ENCODE measurements at places on chromosomes 16 and 17. TPM values are rescaled to one million over a fixed set of nuclear protein-coding genes. Genes with fewer than 3 reads are reported as not detected.

The KRT12 gene
- not detected for total RNA-seq

The ABCA9 gene
- total RNA-seq: 24.4 TPM

GRCh38 chr17:66472123-66472522 is 169.7 kb downstream of the PRKCA start:
- no peak for DNase-seq

GRCh38 chr17:79255456-79255855 is 180.8 kb downstream of the ENGASE start:
- DNase-seq: no peak

- DNase-seq: no peak
These were observed 9.1 kb upstream of the CEP295NL start for GRCh38 chr17:78912082-78912481.

DNA sequence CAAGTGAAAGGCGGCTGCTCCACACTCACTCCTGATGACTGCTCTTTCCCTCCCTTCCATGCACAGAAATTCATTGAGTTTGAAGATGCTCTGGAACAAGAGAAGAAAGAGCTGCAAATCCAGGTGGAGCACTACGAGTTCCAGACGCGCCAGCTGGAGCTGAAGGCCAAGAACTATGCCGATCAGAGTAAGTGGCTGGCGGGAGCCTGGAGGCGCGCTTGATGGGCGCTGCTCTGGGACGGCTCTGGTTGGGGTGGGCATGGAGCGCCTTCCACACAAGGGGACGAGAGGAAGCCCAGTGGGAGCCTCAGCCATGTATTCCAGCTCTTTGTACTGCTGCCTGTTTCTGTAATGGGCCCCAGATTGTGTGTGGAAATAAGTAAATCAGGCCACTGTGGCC is 18.5 kb downstream of the MAPK8IP3 start:
- no peak for DNase-seq

GRCh38 chr17:37492167-37492566 is 2.5 kb downstream of the DUSP14 start:
- no peak for DNase-seq

- DNase-seq: no peak
These were observed 280.4 kb downstream of the SNX29 start for GRCh38 chr16:12256921-12257320.

GRCh38 chr16:11711662-11712061 is 31.0 kb downstream of the TXNDC11 start:
- DNase-seq: no peak

The NMRAL1 gene
- 27.7 TPM for total RNA-seq

- DNase-seq: no peak
These were observed 23.9 kb upstream of the TMEM98 start for GRCh38 chr17:32903774-32904673.

- no peak for DNase-seq
These were observed 9.5 kb downstream of the CLTC start for GRCh38 chr17:59629174-59629573.
